ENCODE measurements at places on chromosomes 3 and 15. TPM values are rescaled to one million over a fixed set of nuclear protein-coding genes. Genes with fewer than 3 reads are reported as not detected.

SLC2A2 gene
- total RNA-seq = under 0.01 TPM

DNA sequence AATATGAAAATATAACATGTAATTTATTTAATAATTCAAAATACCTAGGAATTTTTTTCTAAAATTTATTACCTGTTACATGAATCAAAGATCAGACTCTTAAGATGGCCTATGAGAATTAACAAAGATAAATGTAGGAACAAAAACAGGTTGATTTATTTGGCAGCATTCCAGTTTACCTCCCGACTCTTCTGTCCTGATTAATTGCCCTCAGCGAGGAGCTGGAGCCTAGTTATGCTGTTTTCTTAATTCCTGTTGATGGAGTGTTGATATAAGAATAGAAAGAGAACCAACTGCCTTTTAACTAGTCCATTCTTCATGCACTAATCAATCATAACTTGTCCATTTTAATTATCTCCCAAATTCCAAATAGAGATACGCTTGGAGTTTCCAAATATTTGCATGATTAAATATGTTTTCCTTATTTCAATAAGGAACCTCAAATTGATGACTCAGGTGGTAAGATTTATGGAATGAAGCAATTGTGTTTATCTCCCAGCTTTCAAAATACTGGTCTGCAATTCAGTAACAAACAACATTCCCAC, 10.6 kb upstream of the CPB1 start:
- peak; percentile 2 for DNase-seq

- no peak for DNase-seq
These were observed 159.7 kb upstream of the ARHGEF26 start for GRCh38 chr3:153961494-153961893.

TP63 gene
- under 0.01 TPM for total RNA-seq

DNA sequence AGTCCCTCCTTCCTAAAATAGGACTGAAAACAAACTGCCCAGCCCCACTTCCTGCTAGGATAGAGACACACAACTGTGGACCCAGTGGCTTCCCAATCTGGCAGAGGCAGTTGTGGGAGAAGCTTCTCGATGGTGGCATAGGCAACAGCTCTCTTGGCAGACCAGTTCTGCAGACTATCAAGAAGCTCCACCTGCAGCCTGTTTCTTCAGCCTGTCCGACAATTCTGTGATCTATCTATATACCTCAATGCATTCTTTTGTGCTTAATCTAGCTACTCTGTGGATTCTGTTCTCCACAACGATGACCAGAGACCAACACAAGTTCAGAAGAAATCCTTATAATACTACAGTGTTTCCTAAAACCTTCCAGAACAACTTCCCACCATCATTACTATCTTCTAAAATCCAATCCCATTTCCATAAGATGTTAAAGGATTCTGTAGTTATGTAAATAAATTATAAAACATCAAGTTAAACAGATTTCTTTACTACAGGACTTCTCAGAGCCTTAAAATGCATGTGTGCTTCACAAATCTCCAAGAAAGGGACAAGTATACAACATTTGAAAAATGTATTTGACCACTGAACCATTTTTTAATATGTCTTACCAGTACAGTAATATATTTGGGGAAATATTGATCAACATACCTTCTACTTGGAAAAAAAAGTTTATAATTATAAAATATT, 57.7 kb downstream of the IGF2BP2 start:
- DNase-seq = no peak

GRCh38 chr3:155991847-155992246, 121.4 kb downstream of the GMPS start:
- DNase-seq = no peak

B3GNT5 gene
- total RNA-seq = 3.2 TPM

- DNase-seq = no peak
These were observed 38.8 kb downstream of the BSN start for GRCh38 chr3:49593041-49593440.

HACD2 gene
- total RNA-seq = 19.3 TPM

- no peak for DNase-seq
These were observed 192.8 kb upstream of the TTC14 start for GRCh38 chr3:180409170-180409569.

- DNase-seq = no peak
These were observed 1.5 kb upstream of the SLC24A5 start for GRCh38 chr15:48119277-48119676.

MITF gene
- 13.5 TPM for total RNA-seq

- no peak for DNase-seq
These were observed 15.4 kb downstream of the C15orf62 start for GRCh38 chr15:40785164-40785563.

GRCh38 chr15:24752354-24752753, 76.8 kb downstream of the NPAP1 start:
- DNase-seq = no peak

DNA sequence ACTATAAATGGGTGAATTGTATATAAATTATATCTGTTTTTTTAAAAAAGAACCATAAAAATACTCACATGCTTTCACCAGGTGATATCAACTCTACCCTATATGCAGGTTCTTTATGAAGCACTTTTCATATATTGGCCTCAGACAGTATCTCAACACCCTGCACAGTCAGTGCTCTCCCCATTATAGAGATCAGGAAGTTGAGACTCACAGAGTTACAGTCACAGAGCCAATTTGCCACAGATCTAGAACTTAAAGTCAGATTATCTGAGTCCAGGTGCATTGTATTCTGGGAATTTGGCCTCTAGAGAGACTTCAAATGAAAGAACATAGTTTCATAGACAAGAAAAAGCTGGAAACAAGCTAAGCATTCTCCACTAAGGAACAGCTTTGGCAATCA, 38.1 kb downstream of the DAPK2 start:
- no peak for DNase-seq

HIGD2B gene
- total RNA-seq = 0.32 TPM

GRCh38 chr3:50008931-50009330, 69.0 kb downstream of the RBM6 start:
- DNase-seq = peak; percentile 6

DNA sequence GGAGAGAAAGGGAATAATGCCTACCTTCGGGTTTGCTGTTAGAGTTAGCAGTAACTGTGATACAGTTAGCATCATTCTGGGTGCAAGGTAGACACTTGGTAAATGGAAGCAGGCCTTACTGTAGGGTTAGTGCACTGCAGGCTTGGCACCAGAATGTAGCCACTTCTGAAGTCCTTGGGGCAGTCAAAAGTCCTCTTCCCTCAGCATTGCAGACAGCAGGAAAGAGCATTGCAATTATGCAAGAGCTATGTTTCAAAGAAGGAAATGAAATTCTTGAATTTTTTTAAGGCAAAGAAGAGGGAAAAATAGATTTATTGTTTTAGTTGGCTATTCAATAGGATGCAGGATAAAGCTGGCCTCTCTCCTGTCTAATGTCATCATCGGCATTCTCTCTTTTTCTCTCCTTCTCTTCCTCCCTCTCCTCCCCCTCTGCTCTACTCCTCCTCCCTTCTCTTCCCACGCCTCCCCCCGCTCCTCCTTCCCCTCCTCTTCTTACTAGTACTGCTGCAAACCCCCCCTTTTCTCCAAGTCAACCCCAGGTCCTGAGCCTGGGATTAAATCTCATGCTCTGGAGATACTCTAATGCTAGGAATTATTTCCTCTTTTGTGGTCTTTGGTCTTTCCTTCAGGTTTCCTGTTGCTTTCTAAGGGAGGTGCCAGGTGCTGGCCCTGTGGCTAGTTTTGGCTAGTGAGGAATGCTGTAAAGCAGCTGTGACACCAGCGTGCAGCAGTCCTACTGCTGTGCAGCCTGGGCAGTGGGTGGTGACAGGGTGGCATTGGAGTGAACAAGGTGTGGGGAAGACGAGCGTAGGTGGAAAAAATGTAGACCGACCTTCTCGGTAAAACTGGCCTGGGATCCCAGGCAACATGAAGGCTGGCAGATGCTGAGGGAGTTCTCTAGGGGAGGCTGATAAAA, 21.7 kb downstream of the EEFSEC start:
- DNase-seq = no peak

DNA sequence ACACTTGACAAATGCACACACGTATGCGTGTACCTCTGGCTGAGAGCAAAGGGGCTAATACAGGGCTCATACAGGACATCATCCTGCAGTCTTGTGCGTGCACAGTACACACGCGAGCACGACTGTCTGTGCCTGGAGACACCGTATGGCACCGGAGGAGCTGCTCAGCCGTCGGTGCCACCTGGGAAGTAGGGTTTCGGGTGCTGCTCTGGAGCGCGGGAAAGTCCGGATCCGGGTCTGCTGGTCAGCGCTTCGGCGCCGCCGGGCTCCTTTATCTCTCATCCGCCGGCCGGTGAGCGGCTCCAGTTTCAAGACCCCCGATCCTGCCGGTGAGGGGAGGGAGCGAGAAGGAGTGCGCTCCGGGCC, 9.3 kb downstream of the FOXL2 start:
- no peak for DNase-seq

DNA sequence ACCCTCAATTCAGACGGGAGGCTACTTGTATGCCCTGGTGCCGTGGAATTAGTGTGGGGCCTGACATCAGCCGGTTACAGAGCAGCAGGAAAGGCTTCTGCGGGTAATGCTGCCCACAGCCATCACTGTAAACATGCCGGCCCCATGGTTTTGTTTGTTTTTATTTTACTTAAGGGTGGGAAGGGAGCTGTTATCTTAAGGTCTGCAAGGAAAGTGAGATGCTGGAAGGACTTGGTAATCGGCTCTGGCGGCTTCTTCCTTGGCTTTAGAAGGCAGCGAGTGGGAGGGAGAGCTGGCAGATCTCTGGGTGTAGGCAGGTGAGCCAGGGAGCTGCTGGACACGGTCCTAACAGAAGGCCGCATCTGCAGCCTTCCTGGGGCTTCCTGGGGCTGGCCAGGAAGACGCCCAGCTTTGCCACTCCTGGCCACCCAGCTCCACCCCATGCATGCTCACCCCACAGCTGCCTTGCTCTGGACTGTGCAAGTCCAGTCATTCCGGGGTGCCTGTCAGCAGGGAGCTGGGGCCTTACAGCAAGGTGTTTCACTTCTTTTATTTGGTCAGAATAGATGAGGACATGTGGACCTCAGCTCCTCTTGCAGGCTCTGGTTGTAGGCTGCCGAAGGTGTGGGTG, 54.1 kb upstream of the FURIN start:
- peak; percentile 55 for DNase-seq

GRCh38 chr15:83339396-83339795, 54.9 kb upstream of the BNC1 start:
- no peak for DNase-seq

DNA sequence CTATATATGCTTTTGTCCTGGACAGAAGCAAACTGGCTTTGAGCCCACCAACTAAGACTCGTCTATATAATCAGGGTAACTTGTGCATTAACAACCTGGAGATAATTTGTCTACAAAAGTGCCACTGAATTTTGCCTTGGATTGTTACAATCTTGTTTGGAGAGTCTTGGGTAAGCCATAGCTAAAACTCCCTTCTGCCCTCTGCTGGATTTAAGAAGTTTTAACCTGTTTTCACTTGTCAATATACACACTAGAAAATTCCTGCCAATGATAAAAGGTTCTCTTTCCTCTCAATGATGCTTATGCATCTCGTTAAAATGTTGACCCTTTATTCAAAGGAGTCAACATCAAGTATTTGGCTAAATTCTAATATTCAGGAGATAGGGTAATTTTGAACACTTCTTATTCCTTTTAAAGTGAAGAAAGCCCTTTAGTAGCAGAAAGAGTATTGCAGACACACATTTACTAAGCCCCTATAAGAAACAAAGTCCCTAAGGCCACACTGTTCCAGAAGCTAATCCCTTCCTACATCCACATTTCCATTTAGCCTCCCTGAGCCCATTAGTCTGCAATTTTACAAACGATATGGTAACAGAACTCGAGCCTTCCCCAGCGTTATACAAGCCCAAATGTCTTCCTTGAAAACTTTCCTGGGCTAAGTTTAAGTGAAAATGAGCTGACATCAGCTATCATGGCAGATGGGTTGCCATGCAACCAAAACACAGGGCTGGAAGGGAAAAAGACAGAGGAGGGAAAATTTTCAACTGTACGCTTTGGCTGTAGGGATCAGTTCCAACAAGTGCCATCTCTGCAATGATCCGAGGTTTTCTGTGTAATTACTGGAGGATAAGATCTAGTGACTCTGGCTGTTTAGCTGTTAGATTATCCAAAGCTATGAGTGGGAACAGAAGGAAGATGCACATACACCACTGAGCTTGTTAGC, 75.9 kb upstream of the FGF12 start:
- peak; percentile 62 for DNase-seq

DNA sequence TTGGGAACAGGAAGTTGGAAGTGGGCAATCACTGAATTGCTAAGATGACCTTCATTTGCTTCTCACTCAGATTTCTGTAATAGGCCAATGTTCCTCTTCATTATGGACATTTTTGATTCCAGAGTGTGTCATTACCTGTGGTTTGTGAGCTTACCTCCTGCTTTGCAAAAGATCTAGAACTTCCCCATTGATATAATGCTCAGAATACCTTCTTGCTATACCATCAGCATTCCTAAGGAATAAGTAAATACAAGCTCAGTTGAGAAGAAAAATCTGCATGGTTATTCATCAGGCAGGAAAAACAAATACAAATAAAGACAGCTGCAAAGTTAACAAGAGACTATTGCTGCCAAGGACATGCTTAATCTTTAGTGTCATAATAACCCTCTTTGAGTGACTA, 5.6 kb upstream of the RPL14 start:
- DNase-seq = no peak

INKA1 gene
- 11.0 TPM for total RNA-seq

DNA sequence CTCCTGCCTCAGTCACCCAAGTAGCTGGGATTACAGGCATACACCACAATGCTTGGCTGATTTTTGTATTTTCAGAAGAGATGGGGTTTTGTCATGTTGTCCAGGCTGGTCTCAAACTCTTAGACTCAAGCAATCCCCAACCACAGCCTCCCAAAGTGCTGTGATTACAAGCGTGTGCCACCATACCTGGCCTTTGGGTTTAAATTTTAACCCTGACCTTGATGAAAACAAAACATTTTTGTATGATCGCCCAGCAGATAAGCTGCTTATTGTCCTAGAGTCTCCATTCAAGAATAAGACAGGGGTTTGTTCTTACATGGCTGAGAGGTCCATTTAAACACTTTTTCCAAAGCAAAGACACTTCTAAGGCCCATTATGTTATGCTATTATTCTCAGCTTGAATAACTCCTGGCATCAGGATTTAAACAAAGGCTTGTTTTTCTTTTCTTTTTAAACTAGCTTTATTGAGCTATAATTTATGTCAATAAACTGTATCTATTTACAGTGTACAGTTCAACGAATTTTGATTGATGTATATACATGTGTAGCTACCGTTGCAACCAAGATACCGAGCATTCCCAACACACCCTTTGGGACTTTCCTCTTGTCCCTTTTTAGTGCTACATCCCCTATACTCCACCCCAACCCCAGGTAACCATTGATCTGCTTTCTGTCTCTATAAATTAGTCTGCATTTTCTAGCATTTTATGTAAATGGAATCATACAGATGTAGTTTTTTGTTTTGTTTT, 1.4 kb upstream of the MUC13 start:
- no peak for DNase-seq

GRCh38 chr15:22942306-22942855, 37.8 kb downstream of the CYFIP1 start:
- no peak for DNase-seq

SI gene
- not detected for total RNA-seq

MYNN gene
- 20.9 TPM for total RNA-seq

GRCh38 chr3:9253327-9253726, 3.9 kb upstream of the SRGAP3 start:
- peak; percentile 5 for DNase-seq

GRCh38 chr15:31801152-31801551, 229.2 kb upstream of the CHRNA7 start:
- no peak for DNase-seq

BCHE gene
- 1.6 TPM for total RNA-seq

- peak; percentile 60 for DNase-seq
These were observed 674 bp downstream of the MSL2 start for GRCh38 chr3:136195258-136196063.

GRCh38 chr3:37279236-37279635, 104.9 kb upstream of the LRRFIP2 start:
- DNase-seq = peak; percentile 22

TGM4 gene
- total RNA-seq = not detected
